ENCODE measurements at places on chromosomes 4 and X.

DNA sequence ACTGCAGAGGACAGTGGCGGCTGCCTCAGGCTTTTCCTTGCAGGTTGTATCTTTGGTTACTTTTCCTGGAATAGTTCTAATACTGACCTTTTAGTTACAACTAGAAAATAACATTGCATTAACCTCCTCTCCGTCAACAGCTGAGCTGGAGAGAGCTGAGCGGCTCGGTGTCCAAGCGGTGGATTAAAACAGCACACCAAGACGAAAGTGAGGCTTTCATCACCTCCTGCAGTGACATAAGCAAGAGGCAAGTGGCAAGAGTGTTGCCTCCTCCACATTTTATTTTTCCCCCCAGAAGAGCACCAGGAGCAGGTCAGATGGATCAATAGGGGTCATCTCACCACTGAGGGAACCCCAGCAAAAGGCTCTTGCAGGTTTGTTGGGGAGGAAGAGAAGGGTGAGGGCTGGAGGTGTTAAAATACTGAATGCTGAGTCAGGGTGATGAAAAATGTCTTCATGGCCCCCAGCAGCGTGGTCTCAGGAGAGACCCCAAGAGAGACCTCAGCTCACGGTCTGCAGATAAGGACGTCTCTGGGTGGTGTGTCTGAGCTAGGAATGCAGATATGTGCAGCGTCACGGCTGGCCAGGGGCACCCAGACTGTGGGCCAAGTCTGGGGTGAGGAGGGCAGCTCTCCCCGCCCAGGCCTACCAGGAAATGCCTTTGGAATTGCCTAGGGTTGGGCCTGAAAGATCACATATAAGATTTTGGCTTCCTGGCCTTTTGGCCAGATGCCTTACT, 50.3 kb downstream of the CASP3 start:
- DNase-seq = no peak

- DNase-seq = no peak
Measured at GRCh38 chr4:14742054-14742453, 260.2 kb upstream of the CPEB2 start.

DNA sequence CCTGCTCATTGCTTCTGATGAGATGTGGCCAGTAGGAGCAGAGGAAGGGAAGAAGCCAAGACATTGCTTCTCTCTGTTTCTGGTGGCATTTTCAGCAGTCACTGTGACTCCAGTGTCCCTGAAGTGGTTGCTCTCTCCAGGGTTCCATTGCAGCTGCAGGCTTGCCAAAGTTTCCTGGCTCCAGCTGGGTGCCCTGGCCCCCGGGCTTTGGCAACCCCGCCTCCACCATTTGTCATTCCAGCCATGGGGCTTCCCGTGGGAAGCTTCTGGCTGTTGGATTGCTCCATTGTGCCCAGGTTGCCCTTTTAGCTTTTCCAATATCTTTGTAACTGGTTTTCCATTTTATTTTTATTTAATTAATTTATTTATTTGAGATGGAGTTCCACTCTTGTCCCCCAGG, 12.7 kb downstream of the FGFBP1 start:
- no peak for DNase-seq

- DNase-seq = no peak
Measured at GRCh38 chr4:169841776-169842175, 84.0 kb upstream of the HPF1 start.

- DNase-seq = no peak
Measured at GRCh38 chr4:176339936-176340761, 20.4 kb downstream of the SPCS3 start.

GRCh38 chr4:38665551-38666411, 1.8 kb downstream of the KLF3 start:
- DNase-seq = no peak

DNA sequence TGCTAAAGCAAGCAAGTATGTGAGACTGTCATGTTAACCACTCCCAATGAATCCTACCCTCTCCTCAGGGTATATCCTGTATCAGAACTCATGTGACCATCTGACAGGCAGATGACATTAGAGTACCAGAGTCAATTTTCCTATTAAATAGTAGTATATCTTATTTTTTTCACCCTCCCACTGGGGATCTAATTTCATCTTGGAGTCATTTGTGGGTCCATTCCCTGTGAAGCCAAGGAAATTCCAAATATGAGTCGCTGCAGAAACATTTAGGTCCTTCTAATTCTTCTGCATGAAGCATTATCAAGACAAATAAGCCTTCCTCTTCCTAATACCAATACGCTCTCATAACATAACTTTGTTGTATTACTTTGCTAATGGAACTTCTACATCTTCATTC, 52.2 kb upstream of the BLTP1 start:
- no peak for DNase-seq

- DNase-seq = no peak
Measured at GRCh38 chr4:94244087-94244828, 36.6 kb downstream of the SMARCAD1 start.

GRCh38 chr4:76011700-76012387, 4.5 kb upstream of the CXCL9 start:
- DNase-seq = no peak

GRCh38 chr4:16083241-16084191, at the start of gene PROM1:
TSS of gene PROM1 (minus strand) at chr4:16084023. CDS start at chr4:16075906, 8,117 bp downstream.
- peak; percentile 21 for DNase-seq

DNA sequence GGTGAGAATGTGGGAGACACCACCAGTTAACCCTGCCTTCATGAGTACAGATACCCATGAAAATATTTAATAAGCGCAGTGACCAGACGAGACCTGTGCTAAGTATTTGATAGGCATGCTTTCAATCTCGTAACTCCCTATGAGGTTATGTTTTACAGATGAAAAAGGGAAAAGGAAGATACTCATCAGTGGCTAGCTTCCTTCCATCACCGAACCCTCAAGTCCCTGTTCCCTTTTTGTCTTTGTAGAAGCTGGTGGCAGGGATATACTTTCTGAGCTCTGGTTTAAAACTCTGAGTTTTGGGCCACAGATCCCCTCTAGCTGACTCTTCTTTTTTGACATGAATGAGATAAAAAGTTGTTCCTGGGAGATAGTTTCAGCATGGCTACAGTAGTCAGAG, 26.3 kb downstream of the AFF1 start:
- DNase-seq = no peak

GRCh38 chr4:76016393-76016792, 6.9 kb downstream of the CXCL10 start:
- DNase-seq = no peak

DNA sequence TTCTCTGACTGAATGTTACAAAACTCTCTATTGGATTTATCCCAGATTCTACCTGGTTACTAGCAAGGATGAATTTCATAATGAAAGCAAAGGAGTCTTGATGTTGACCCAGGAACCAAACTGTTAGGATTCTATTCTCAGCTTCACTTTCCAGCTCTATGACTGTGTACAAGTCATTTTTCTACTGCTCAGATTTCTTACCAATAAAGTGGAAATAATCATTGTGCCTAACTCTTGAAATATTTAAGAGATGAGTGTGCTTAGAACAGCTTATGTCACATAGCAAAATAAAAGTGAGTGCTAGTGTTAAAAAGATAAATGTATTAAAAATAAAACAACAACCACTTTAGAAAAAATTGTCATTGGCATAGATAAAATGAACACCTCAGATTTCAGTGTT, 45.6 kb downstream of the EPHA5 start:
- DNase-seq = no peak

DNA sequence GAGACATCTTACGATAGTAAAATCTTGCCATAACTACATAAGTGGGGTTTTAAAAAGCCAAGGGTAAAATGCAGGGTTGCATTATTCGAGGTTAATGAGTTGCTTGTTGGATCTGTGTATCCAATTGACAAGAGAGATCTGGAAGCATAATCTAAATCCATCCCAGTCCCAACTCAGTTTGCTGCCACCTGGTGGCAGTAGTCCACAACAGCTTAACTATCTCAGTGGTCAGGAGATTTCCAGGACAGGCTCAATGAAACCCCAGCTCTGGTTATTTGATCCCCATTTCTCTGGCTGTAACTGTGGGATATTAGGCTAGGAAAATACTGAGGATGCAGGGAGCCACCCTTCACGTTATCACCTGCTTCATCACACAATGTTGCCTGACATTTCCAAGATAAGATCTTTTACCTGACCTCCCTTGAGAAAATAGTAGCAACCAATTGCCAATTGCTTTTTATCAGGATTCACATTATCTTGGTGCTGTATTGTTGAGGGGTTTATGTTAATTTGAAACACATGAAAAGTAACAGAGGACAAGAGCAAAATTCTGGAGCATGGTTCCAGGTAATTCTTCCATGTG, 88.2 kb upstream of the TNIP3 start:
- peak; percentile 58 for DNase-seq

GRCh38 chrX:24493740-24494581, 28.9 kb downstream of the PDK3 start:
- DNase-seq = no peak

- no peak for DNase-seq
Measured at GRCh38 chr4:119035951-119036737, 99.5 kb upstream of the MYOZ2 start.

DNA sequence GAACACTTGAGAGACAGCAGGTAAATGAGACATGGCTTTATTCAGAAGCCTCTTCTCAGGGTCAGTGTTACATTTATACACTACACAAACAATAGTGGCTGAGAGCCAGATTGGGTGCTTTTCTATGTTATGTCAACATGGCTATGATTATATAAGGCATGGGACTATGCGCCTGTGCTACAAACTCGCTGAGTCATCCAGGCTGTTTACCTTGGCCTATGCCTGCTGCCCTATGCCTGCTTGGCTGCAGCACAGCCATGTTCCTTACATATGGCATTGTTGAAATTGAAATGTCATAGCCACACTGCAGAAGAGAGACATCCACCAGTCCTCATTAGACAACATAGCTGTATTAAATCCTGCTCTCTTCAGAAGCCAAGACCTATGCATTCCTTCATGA, 236.3 kb upstream of the NWD2 start:
- no peak for DNase-seq

Data from right renal pelvis (tissue), 4 donors.